CD4-positive, alpha-beta T cell treated with Interferon alpha-2 for 1 hour (primary cell): ENCODE measurements at places on chromosomes 1 and 21.

DNA sequence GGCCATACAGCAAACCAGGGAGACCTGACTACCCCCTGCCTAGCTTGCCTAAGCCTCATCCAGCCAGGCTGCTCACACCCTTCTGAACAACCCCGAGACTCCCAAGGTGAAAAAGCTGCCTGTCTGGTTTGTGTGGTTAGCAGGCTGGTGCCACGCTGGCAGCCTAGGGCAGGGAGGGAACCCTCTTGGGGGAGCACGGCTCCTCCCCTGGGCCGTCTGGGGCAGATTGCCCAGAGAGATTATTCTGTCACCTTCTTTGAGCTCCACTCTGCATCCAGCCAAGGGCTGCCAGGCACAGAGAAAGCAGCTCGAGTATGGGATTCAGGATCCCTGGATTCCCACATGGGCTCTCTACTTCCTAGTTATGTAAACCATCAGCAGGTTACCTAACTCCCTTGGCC, 27.5 kb upstream of the TCEA3 start:
- DNase-seq: peak; percentile 15

GRCh38 chr1:238458899-238459298, 568.2 kb upstream of the ZP4 start:
- DNase-seq: no peak

DNA sequence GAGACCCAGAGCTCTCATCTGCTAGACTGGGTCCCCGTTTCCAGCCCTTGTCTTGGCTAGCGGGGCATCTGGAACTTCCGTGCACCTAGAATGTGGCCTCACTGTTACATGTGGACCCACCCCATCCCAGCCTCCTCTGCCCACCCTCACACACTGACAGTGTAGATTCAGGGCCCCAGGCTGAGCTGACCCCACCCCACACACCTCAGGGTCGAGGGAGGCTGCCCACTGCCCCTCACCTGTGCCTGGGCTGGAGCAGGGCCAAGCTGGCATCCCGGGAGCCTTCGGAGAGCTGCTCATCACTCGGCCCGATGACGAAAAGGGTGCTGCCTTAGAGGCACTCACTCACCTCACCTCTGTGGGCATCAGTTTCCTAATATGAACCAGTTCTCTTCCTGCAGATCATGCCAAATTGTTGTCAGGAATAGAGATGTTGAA, 11.1 kb downstream of the ACOT11 start:
- DNase-seq: no peak

GRCh38 chr21:38139380-38140168, 117.2 kb upstream of the KCNJ15 start:
- no peak for DNase-seq

GRCh38 chr1:243970077-243970476, 81.0 kb upstream of the ZBTB18 start:
- no peak for DNase-seq
